ENCODE measurements at places on chromosomes 5 and 9.

DNA sequence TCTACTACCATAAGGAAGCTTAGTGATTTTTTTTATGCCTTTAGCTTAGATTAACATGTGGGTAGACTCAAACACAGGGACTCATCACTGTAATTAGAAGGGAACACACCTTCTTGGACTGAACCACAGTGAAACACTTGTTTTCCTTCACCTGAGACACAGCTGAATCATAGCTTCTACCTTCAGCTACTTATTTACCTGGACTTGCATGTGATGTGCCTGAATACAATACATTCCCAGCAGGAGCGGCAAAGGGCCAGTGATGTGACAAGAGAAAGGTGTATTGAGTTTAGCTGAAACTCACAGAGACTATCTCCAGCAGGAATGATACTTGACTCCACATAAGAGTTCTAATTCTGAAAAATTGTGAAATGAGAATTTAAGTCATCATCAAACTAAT is 37.8 kb downstream of the GRAMD2B start:
- no peak for DNase-seq

DNA sequence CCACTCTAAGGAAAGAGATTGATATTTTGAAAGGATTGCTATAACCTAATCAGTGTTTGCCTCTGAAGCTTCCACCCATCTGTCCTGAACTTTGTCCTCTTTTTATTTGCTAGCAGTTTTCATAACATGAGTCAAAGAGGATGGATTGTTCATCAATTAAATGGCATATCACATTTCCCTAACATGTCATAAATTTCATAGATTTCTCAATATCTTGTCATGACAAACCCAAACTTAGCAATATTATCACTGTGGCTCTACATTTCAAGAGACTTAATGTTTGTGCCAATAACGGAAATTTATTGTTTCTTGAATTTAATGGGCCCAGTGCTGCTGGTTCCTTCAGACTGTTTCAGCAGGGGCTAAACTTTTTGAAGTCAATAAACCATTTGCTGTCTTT is 330.3 kb downstream of the CAAP1 start:
- DNase-seq, result no peak

DNA sequence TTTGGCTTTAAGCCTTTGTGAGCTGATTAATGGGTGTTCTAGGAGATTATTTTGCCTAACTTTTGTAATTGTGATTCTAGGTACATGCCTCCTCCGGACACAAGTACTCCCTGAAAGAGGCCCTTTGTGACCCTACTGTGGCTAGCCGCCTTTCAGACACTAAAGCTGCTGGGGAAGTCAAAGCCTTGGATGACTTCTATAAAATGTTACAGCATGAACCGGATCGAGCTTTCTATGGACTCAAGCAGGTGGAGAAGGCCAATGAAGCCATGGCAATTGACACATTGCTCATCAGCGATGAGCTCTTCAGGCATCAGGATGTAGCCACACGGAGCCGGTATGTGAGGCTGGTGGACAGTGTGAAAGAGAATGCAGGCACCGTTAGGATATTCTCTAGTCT is 13.6 kb downstream of the ITGA1 start:
- peak; percentile 13 for DNase-seq

GRCh38 chr5:158421319-158421718 is 562.4 kb upstream of the CLINT1 start:
- no peak for DNase-seq

GRCh38 chr9:21097817-21098216 is 20.1 kb upstream of the IFNB1 start:
- no peak for DNase-seq

- no peak for DNase-seq
These were observed 83.9 kb upstream of the HSPA9 start for GRCh38 chr5:138659121-138659520.

DNA sequence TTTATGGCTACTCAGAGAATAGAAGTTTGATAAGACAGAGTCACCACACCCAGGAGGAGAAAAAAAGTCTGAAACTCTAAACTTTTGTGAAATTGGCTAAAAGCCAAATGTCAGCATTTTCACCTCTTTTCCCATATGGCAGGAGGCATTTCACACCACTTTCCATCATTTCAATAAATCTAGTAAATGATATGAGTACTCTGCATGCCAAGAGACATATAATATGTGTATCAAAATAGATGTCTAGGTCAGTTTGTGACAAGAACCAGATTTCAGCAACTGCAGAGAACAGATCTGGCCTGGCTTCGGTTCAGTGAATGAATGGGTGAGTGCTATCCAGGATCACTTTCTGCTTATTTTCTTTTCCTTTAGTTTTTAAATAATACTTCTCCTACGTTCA is 470.8 kb downstream of the ENC1 start:
- DNase-seq, result no peak

- no peak for DNase-seq
These were observed 52.6 kb downstream of the MTX3 start for GRCh38 chr5:79938468-79938867.

DNA sequence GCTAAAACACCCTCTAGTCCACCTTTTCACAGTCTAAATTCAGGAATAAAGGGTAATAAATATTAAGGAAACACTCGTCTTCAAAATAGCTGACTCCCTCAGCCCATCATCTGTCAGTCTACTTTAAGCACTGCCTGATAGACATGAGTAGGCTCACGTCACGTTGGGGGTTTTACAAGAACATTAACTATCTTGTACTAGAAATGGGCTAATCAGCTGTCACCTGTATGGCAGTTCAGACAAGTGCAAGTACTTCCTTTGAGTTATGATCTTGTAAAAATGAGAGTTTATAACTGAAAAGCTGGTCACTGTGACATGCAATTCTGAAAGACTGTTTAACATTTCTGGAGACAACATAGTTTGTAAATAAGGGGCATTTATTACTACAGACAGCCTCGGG is 936.7 kb upstream of the CTNND2 start:
- no peak for DNase-seq

GRCh38 chr9:127873886-127874285 is 3.6 kb downstream of the AK1 start:
- peak; percentile 94 for DNase-seq

- DNase-seq, result no peak
These were observed 25.1 kb downstream of the GDNF start for GRCh38 chr5:37814699-37815098.

DNA sequence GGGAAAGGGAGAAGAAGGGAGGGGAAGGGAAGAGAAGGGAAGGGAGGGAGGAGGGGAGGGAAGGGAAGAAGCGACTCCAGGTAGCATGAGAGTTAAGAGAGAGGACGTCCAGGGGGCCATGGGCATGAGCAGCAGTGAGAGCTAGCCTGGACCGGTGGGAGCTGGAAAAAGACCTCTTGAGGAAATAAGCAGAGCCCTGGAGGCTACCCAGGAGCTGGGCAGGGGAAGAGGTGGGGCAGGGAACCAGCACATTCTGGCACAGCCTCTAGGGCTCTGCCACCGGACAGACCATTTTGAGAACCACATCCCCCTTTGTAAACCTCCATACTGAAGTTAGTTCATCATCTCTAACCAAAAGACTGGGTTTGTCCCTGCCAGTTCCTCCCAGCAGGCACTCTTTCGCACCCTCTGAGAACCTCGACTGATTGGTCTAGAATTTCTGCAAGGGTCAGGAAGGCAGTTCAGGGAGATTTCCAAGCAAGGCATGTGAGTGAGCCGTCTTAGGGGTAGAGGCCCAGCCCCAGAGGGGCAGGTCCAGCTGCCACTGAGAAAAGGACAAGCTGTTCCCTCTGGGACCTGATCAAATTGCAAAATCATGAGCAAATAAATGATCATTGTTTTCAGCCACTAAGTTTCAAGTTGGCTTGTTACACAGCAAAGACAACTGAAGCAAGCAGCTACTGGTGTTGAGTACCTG is 11.6 kb downstream of the NAIF1 start:
- DNase-seq, result peak; percentile 47

DNA sequence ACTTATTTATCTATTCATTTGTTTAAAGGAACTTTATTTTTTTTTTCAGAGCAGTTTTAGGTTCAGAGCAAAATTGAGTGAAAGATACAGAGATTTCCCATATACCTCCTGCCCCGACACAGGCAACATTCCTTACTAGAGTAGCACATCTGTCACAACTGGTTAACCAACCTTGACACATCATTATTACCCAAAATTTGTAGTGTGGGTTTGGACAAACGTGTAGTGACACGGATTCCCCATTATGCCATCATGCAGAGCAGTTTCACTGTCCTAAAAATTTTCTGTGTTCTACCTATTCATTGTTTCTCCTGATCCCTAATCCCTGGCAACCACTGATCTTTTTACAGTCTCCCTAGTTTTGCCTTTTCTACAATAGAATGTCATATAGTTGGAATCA is 57.3 kb upstream of the LHFPL2 start:
- DNase-seq, result no peak

DNA sequence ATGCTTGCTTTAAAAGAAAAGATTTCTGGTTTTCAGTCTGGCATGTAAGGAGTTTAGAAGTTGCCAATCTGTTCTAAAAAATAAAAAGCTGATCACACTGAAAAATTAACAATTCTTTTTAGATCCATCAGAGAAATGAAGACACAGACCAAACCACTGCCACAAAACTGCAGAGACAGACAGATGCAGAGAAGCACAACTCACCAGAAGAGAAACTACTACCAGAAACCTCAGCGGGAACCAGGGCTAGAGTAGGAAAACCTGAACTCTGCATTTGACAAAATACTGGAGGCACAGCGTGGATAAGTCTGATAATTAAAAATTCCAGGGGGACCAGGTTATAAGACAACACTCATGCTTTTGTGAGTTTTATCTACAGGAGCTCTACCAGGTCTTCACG is 28.8 kb downstream of the FBXL17 start:
- DNase-seq, result no peak

GRCh38 chr9:123120131-123120530 is 86.7 kb downstream of the GPR21 start:
- no peak for DNase-seq

- no peak for DNase-seq
These were observed 166.4 kb downstream of the DMRT2 start for GRCh38 chr9:1216532-1216931.

DNA sequence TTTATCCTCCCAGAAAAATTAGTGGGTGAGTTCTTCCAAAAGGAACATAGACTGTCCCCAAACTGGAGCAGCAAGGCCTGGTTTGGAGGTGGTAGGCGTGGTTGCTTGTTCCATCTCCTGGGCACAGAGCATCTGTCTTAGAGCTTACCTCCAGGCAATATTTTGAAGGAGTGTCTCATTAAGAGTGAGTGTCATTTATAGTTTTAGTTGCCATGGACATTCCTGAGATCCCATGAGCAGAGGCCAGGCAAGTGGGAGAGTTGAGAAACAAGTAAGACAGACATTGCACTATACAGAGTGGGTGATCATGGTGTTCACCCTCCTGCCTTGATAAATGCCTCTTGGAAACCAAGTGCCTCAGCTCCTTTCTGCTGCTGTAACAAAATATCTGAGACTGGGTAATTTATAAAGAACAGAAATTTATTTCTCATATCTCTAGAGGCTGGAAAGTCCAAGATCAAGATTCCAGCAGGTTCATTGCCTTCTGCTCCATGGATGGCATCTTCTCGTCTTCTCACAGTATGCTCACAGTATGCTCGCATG is 68.5 kb downstream of the KIAA1958 start:
- DNase-seq, result no peak

- DNase-seq, result no peak
These were observed 8.9 kb upstream of the SMIM32 start for GRCh38 chr5:136201870-136202269.

DNA sequence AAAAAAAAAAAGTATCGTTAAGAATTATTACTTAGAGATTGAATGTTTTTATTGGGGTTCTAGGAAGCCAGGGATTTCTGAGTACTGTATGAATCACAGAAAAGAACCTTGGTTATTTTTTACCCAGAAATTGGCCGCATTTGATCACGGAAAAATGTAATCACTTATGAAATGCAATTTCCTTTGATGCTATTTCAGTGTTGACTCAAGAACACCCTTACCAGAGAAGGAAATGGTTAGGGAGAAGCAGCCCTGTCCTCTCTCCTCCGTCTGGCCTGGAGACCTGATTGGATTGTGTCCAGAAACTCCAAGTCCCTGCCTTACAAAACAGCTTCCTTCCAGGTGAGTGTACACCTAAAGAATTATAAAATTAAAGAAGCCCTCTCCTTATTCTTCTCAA is 116.7 kb downstream of the MED10 start:
- no peak for DNase-seq

DNA sequence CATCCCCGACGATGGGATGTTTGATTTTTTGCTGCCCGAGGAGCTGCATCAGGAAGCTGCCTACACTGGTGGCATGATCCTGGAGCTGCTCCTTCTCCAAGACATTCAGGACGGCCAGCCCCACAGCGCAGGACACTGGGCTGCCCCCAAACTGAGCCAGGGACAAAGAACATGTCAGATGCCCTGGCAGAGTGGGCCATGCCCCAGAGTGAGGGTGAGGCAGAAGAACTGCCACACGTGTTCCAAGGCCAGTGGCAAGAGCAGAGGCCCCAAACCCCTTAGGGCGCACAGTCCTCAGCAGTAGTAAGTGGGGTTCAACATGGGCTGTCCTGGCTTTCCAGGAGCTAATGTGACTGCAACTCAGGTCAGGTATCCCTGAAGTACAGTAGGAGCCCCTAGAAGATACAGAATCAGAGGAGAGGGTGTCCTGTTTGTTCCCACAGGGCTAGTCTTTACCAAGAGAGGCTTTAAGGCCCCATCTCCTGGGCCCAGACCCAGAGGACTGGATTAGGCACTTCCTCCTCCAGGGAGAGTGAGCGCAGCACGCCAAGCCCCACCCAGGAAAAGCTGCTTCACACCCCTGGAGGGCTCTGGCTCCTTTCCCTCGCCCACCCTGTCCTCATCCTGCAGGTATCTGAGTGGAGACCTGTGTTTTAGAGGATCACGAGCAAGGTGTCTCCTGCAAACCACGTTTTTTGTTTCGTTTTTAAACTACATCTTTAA is 11.1 kb downstream of the HNRNPAB start:
- no peak for DNase-seq

- no peak for DNase-seq
These were observed 5.1 kb upstream of the CLINT1 start for GRCh38 chr5:157864067-157864466.

GRCh38 chr9:134053401-134053871 is 14.4 kb downstream of the BRD3 start:
- no peak for DNase-seq

DNA sequence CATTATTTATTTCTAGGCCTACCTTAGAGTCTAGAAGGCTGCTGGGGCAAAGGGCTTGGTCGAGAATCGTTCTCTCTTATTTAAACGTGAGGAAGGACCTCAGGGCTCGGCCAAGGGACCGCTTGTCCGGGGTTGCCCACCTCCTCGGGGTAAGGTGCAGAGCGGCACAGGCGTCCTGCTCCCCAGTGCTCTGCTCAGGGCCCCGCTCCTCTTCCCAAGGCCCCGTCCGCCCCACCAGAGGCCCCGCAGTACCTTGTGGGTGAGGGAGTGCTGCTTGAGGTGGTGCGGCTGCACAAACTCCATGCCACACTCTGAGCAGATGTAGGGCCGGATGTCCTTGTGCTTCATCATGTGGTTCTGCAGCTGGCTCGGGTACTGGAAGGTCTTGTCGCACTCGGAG is 47.3 kb downstream of the ZNF366 start:
- DNase-seq, result no peak

Measured in Ammon's horn (tissue), 1 donor.